ENCODE measurements at places on chromosomes 7 and 10.

DNA sequence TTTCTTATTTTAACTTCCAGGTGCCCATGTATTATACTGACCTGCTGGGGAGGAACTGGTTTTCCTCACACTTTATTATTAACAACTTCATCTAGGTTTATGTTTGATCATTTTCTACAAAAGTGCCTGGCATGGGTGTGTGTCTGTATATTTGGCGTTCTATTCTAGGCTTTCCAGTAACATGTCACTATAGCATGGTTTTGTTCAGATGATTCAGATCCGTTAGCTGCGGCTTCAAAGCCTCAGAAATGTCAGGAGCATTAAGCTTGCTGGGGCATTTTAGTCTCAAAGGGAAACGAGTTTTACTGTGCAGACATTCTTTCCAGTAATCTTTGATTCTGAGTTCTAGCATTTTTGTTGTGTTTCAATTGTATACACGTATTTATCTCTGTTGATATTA lies 2.3 kb downstream of the INPP5A start:
- DNase-seq = no peak

DNA sequence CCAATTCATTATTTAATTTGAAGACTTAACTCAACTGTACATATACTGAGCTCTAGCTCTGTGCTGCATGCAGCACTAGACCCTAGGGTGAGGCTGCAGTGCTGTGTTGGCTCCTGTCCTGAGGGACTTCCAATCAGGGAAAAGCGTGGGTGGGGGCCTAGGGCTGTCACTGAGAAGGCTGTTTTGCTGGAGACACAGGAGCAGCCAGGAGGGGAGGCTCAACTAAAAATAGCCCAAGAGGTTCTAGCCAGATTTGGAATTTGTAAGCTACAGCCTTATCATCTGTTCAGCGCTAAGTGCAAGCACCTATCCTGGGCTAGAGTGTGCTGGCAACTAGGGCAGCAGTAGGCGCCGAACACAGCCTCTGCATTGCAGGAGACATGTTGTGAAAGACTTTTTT lies 121.1 kb downstream of the VWC2 start:
- no peak for DNase-seq

DNA sequence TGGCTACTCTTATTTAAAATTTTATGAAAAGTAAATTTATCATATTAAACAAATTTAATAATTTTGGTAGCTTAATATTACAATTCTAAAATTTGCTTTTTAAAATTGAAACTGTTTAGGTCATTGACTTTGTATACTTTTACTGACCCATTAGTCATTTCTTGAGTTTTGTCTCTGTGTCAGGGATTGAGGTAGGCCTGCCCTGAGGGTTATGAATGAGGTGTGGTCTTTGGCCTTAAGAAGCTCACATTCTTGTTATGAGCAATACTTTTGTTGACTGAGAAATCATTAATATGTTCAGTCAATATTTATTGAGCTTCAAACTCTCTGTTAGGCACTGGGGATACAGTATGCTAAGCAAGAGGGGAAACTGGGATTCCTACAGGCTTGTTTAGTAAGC lies 47.0 kb upstream of the RPA3 start:
- DNase-seq = no peak

GRCh38 chr7:1954366-1955004 lies 278.3 kb downstream of the MAD1L1 start:
- no peak for DNase-seq

GRCh38 chr7:137942484-137943115 lies 59.3 kb downstream of the CREB3L2 start:
- DNase-seq = no peak

Measured in stimulated activated naive CD4-positive, alpha-beta T cell treated with Interleukin-2 at 50 U/mL for 16 hours (primary cell).